ENCODE measurements at places on chromosomes 1 and 21.

DNA sequence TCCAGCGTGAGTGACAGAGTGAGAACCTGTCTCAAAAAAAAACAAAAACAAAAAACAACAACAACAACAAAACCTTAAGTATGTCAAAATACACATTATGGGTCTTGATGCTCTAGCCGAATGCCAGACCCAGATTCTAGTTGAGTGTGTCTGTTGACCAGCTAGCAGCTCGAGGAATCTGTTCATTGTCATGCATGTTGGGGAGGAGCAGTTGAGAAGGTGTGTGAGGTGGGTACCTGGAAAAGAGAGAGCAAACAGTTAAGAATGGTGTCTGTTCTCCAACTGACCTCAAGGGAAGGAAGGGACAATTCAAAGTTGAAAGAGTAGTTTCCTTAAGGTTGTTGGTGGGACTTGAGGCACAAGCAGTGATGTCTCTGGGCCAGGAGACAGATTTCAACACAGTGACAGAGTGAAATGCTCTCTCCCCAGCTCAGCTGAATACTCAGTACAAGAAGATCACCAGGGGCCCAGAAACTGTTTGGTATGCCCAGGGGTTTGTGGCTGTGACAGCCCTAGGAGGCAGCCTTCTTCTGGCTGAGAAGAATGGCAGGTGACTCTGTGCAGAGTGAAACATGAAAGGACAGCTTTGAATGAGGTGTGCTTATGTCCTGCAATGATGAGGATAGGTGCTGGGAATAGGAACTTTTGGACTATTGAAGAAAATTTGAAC, 14.4 kb upstream of the POU2F1 start:
- DNase-seq: no peak

- no peak for DNase-seq
These were observed 29.0 kb upstream of the CTBS start for GRCh38 chr1:84603223-84603622.

- DNase-seq: no peak
These were observed 30.5 kb upstream of the NFIA start for GRCh38 chr1:61051719-61052394.

- DNase-seq: peak; percentile 54
These were observed 26.6 kb downstream of the IL6R start for GRCh38 chr1:154431586-154432373.

- DNase-seq: no peak
These were observed 36.3 kb downstream of the TNNI3K start for GRCh38 chr1:74271503-74271902.

DNA sequence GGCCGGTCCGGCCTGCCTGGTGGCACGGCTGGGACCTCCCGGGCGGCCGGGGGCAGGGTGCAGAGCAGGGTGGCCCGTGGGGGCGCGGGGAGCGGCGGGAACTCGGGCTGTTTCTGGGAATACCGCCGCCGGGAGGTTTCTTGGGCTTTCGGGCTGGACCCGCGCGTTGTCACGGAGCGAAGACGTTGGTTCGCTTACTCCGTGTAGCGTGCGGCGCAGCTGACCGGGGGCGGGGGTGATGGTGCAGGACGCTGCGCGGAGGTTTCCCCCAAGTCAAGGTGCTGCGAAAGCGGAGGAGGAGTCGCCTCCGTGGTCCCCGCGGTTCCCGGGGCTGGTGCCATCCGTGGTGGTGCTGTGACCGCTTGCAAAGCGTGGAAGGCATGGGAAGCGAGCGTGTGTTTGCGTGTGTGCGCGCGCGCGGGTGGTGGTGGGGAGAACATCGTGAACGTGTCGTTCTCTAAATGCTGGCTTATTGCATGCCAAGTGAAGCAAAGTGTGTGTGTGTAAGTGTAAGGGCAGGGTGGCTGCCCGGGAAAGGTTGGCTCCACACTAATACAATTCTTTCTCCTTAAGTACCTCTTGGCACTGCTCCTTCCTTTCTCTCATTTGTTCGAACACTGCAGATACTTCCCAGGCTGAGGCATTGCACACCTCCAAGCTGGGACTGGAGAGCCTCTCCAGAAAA, 1.1 kb downstream of the RYR2 start:
- no peak for DNase-seq

GRCh38 chr1:188822248-188822647, 1655.4 kb downstream of the BRINP3 start:
- DNase-seq: no peak

DNA sequence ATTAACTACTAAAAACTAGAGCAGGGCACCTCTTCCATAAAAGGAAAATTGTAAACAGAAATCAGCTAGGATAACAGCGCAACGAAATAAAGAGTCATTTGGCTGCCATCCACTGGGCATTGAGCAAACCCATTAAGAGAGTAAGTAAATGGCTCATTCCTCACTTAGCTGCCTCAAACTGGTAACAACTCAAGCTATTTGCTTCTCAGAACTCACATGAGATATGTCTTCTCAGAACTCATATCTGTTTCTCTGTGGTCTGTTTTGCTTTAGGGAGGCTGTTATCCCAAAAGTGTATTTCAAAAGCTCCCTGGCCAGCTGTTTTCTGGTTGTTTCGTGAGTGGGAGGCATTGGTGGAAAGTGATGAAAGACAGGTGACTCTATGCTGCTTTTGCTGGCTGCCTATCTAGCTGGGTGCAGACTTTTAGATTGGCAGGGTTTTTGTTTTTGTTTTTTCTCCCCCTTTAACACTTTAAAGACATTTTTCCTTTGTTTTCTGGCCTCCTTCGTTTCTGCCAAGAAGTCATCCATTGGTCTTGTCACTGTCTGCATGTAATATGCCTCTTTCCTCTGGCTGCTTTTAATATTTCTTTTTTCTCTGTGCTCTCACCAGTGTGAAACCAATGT, 269.2 kb upstream of the RGS18 start:
- DNase-seq: no peak

GRCh38 chr1:115063228-115063901, 25.9 kb downstream of the TSPAN2 start:
- no peak for DNase-seq

- no peak for DNase-seq
These were observed 75.2 kb downstream of the BEND5 start for GRCh38 chr1:48701445-48701844.

- no peak for DNase-seq
These were observed 39.4 kb upstream of the ZNF496 start for GRCh38 chr1:247370786-247371732.

DNA sequence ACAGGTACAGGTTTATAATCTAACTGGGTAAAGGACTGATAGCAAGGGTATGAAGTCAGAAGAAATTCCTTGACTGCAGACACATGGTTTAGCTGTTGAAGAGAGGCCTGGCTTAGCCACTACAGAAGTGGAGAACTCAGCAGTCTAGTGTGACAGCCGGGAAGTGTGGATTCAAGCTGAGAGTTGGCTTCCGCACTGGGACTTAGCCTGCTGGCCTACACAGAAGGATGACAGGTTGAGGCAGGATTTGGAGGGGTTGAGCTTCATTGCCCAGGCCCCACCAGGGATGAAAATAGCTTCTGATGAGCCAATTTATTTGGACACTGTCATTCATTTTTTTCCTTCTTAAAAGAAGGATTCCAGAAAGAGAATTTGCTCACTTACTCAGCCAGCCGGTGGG, 284.4 kb downstream of the PCP4 start:
- no peak for DNase-seq

DNA sequence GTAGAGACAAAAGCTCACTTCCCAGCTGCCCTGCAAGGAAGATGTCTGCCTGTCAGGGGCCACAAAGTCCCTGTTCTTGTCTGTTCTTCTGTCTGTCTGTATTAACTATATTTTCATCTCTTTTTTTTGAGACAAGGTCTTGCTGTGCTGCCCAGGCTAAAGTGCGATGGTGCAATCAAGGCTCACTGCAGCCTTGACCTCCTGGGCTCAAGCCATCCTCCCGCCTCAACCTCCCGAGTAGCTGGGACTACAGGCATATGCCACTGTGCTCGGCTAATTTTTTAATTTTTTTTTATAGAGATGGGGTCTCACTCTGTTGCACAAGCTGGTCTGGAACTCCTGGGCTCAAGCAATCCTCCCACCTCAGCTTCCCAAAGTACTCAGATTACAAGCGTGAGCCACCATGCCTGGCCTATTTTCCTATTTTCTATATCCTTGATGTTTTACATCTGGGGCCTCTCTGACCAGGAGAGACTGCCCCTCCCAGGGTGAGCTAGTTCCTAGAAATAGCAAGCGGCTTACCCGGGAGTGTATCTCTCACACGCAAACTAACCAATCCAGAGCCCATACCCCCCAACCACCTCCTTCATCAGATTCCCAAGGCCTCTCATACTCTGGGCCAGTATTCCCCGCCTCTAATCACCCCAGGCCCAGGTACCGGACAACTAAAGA, 5.4 kb upstream of the KLHDC7A start:
- DNase-seq: no peak

GRCh38 chr1:7648761-7649384, 122.2 kb upstream of the VAMP3 start:
- no peak for DNase-seq

DNA sequence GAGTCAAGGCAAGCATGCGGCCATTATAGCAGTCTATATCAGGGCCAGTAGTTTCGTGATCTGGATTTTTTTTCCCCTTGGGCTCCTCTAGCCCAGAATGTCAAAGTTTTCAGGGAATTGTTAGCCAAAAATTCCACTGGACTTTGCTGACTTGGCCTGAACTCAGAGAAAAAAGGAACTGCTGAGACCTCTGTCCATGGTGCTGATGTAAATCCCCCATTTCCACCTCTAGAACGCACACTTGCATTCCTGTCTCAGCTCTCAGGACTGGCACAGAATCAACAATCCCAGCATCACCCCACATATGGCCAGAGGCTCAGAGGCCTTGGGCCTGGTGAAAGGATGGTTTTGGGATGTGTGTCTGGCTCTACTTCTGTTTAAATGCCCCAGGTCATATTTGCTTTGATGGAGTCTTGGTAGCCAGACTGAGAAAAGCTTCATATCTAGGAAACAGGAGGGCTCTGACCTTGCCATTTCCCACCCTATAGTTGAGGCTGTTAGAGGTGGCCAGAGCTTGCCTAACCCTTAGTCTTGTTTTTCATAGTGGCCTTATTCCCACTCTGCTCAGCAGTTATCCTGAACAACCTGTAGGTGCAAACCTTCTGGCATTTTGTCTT, 16.9 kb upstream of the EFCAB14 start:
- DNase-seq: no peak

GRCh38 chr1:236468625-236469024, 55.2 kb upstream of the LGALS8 start:
- no peak for DNase-seq

DNA sequence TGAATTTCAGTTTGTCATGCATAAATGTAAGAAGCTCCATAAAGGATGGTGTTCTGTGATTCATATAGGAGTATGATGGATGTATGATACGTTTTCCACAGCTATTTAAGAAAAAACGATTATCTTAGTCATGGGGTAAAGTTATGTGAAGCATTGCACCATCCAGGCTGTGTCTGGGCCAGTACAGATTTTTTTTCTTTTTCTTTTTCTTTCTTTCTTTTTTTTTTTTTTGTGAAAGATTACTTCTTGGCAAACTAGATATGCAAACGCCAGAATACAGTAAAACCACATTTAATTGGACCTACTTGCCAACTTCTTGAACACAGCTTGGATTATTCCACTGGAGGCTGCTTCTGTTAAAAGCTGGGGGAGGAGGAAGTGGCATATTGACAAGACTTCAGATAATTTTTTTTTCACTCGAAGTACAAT, 14.9 kb downstream of the ZBTB18 start:
- DNase-seq: peak; percentile 69

- DNase-seq: no peak
These were observed 67.6 kb upstream of the C8B start for GRCh38 chr1:57033222-57034001.

- no peak for DNase-seq
These were observed 15.9 kb upstream of the RAB4A start for GRCh38 chr1:229254910-229255541.

DNA sequence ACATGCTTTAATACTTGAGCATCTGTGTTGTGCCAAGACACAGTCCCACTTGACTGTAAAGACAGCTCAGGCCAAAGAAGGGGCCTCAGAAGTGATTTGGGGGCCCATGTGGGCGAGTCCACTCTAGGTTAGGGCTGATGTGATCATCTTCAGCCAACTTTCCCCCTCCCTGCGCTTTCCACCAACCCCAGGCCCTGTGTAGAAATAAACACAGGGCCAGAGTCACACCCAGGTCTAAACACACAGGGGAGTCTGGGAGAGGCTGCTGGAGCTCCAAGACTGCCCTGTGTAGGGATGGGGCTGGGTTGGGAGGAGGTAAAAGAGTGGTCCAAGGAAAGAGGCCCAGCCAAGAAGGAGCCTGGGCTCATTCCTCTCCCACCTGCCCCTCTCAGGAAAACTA, 2.5 kb upstream of the WNT2B start:
- no peak for DNase-seq

DNA sequence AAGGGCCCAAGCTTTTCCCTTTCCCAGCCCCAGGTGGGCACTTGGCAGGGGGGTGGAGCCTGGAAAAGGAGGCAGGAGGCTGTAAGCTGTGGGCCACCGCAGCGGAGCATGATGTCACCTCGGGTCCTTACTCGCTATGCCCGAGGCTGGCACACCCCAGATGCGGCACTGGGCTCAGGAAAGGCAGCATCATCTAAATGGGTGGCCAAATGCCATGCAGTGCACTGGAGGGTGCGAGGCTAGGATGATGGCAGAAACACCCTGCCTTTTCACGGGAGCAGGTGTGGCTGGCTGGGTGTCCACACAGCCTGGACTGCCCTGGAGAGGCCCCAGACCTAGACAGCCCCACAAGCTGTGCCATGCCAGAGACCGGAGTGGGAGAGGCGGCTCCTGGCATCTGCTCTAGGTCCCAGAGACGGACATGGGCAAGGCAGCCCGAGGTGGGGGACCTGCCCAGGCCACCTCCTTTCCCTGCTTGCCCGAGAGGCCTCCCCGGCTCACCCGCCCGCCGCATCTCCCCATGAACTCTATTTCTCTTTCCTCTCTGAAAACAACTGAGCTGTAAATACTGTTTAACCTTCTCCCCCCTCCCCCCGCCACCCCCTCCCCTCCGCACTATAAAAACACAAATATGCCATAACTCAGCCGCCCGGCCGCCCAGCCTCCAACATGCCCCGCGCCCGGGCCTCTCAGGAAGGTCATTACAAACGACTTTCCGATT, 124.7 kb downstream of the CASZ1 start:
- no peak for DNase-seq

- DNase-seq: no peak
These were observed 8.2 kb downstream of the TTLL7 start for GRCh38 chr1:83990734-83991133.

- no peak for DNase-seq
These were observed 719.0 kb downstream of the RWDD3 start for GRCh38 chr1:95953015-95953414.

- DNase-seq: no peak
These were observed 188.2 kb upstream of the LYPLAL1 start for GRCh38 chr1:218985424-218985984.

DNA sequence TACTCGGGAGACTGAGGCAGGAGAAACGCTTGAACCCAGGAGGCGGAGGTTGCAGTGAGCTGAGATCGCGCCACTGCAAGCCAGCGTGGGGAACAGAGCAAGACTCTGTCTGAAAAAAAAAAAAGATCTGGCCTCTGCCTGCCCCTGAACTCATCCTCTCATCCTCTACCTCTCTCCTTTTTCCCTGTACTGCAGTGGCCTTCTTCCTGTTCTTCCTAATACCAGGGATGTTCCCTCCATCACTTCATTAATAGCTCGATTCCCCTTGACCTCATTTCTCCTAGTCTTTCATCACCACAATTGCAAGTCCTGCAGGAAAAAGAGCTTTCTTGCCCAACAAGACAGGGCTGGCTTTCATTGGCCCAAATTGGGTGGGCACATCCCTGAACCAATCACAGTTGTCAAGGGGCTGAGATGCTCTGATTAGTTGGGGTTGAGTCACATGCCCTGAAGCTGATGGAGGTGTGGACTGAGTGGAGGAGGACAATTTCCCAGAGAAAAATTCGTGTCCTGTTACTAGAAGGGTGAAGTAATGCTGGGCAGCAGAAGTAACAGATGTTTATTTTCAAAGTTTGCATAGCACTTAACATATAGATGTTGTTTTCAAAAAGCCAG, 86.8 kb upstream of the PUM1 start:
- peak; percentile 63 for DNase-seq

Data from AG09319 (cell line).